Suppressor macrophage treated with lipopolysaccharide for 1 hour (primary cell): ENCODE measurements at places on chromosomes 3 and 15.
A peak's percentile ranks its signal among the peaks of the same experiment; 100 is the strongest.

DNA sequence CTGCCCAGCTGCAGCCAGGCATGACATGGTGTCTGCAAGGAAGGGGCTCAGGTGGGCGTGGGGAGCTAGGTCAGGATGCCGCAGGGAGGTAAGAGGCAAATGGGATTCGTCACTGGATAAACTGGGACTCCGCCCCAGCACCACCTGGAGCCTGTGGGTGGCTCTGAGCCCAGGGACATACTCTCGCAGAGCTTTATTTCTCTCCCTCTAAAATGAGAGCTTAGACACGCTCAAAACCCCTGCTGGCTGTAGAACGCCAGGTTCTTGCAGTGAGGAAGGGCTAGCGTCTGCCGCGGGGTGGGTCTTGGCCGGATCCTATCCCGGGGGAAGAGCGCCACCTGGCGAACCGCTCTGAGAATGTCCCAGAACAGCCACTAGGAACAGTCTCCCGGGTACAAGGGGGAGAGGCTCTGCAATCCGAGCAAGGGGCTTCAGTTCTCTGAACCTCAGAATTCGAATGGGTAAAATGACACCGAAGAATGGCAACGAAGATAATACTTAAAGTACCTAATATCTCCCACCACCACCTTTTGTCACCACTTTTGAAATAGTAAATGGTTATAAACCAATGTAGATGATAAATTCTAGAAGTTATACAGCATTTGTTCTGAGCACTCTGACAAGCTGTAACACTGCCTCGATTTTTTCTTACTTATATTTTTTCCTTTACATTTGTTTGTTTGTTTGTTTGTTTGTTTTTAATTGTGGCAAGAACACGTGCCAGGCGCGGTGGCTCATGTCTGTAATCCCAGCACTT, 53.2 kb upstream of the SRGAP3 start:
- DNase-seq = peak; percentile 79

- DNase-seq = no peak
Measured at GRCh38 chr3:75295013-75295412, 369.1 kb upstream of the FRG2C start.

DNA sequence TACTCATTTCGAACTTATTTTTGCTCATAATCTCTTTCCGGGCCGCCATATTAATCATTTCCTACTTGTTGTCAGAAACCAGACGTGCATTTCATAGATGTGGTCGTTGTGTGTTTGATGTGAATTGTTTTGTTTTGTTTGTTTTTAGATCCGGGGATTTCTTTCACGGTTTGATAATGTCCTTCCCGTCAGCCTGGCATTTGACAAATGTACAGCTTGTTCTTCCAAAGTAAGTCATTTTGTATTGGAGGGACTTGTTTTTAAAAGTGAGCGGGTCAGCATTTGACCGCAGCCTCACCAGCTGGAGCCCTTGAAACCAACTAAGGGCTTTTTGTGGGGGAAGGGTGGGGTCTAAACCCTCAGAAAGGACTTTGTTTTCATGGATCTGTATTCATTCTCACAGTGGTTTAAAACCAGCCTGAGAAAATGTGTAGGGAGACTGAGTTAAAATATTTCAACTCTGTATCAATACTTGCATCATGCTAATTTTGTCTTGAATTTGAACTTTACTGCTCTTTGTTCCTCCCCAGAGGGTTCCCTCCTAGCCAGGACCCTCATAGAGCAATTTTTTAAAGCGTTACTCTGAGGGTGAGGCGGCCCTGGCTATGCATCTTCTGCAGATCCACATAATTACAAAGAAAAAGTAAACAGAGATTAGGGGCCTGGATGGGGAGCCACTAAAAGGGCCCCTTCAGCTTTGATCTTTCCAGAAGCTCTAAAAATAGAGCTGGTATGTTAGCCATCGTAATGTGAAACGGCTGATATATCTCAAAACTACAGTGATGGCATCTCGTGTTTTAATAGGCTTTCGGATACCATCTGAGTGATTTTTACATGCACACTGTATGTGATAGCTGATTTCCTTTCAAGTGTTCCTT, 107.9 kb downstream of the ATG7 start:
- no peak for DNase-seq

DNA sequence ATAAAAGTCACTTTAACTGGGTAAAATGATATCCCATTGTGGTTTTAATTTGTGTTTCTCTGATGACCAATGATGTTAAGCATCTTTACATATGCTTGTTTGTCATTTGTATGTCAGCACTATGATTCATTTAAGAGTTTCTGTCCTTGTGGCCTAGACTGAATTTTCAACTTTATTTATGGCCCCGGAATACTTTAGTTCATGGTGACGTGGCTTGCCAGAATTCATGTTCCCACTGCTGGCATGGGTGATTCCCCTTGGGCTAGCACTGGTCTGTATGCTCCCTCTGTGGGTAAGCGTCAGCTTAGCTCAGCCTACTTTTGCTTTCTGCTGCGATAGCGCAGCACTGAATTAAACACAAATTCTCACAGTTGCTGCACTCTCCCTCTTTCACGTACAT, 436.3 kb upstream of the SGO1 start:
- no peak for DNase-seq

DNA sequence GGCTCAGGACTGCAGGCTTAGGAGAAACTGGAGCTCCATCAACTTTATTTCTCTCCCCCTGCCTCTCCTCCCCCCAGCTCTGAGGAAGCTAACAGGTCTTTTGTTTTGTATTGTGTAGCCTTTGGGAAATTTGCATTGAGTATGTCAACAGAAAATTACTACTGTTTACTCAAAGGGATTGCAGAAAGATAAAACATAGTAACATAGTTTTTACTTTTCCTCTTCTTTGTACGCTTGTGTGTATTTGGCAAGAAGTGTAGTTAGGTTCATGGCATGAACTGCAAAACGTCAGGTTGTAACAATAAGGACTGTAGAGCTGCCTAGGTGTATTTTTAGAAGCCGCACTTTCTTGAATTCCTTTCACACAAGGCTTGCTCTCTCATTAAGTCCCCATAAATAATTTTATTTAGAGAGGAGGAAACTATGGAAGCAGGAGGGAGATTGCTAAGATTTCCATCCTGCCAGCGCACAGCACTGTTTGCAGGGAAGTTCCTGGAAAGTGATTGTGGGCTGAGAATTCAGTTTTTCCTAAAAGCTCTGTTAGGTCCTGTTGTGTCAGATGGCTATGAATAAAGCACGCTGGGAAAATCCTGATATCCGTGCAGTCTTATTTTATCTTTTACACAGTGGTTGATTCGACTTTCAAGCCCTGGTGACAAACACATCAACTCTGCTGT, 21.1 kb upstream of the SATB1 start:
- DNase-seq = peak; percentile 51

GRCh38 chr3:172042136-172042662, 2.8 kb downstream of the FNDC3B start:
- no peak for DNase-seq

DNA sequence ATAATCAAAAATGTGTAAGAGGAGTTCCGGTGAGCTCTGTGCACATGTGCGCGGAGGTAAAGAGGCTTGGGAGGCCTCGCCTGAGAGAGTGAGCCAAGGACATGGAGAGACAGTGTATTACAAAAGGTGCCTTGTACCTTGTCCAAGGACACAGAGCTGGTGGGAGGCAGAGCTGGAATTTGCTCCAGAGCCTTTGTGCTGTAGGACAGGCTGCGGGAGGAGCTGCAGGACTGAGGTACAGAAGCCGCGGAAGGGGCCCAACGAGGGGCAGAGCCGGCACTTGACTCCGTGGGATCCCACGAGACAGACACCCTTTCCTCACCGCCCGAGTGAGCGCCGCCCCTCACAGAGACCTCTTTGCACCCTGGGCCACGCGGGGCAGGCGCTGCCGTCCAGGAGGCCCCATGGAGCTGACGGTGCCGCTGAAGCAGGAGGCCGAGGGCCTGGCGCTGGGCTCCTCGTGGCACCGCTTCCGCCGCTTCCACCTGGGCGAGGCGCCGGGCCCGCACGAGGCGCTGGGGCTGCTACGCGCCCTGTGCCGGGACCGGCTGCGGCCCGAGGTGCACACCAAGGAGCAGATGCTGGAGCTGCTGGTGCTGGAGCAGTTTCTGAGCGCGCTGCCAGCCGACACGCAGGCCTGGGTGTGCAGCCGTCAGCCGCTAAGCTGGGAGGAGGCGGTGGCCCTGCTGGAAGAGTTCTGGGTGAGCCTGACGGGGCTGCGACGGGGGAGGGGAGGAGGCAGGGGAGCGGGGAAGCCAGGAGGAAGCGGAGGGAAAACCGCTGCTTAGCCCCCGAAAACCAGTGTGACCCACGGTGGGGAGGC, 68.7 kb downstream of the SLTM start:
- no peak for DNase-seq

DNA sequence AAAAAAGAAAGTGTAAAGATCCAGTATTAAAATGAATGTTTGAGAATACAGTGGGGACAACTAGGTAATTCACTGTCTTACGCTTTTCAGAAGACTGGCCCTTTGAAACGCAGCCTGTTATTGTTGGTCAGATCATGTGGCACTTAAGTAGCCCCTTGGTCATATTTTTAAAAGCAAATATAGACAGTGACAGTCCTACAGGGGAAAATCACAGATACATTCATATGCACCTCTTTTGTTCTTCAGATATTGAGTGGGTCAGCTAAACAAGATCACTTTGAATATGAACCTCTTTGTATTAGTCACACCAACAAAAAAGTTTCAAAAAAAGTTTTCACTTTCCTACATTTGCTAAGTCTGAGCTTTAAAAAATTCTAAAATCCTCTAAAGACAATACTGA, 36.0 kb downstream of the TIGIT start:
- DNase-seq = no peak

- no peak for DNase-seq
Measured at GRCh38 chr15:81160312-81161159, 26.5 kb downstream of the CFAP161 start.

GRCh38 chr15:85463276-85463892, 83.0 kb downstream of the AKAP13 start:
- DNase-seq = no peak

DNA sequence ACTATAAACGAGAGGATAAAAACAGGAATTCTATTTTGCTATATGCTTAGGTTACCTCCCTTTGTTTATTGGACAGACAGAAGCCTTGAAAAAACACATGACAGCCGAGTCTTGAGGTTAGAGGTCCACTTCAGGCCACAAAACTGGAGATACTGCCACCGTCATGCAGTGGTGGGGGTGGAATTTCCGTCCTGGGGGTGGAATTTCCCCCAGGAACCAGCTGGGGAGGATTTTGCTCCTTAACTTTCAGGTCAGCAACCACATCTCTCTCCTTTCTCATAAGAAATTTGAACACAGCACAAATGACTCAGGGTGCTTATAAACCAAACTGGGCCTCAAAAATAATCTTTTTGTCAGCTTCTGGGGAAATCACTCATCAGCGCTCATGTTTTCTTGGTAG, 545.8 kb upstream of the ADAMTS9 start:
- no peak for DNase-seq

- DNase-seq = peak; percentile 56
Measured at GRCh38 chr3:158777161-158777873, 24.5 kb upstream of the MFSD1 start.

GRCh38 chr15:47959617-47960413, 161.0 kb upstream of the SLC24A5 start:
- peak; percentile 11 for DNase-seq
